Stimulated activated CD8-positive, alpha-beta memory T cell treated with anti-CD3 and anti-CD28 coated beads, Interleukin-2, amount 100 ng/mL, for 48 hours (primary cell): ENCODE measurements at places on chromosomes 4 and X.

DNA sequence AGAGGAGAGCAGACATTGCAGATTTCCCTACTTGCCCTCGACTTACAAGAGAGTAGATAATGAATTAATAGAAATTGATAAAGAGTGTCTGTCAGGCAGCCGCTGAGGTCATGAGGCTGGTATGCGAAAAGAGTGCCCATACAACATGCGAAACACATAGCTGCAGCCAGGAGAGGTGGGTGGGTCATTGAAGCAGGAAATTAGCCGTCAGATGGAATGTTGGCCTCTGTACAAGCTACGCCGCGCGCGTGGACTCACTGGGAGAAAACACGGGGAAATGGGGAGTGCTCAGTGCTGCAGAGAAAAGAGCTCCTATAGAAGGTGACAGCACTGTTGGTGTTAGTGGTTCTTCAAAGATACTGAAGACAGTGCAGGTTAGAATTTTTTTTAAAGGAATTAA, 125.1 kb downstream of the RAPGEF2 start:
- no peak for DNase-seq

- DNase-seq: no peak
Measured at GRCh38 chrX:37816766-37817165, 30.6 kb downstream of the DYNLT3 start.

- no peak for DNase-seq
Measured at GRCh38 chr4:121885115-121885514, 14.8 kb upstream of the BBS7 start.

DNA sequence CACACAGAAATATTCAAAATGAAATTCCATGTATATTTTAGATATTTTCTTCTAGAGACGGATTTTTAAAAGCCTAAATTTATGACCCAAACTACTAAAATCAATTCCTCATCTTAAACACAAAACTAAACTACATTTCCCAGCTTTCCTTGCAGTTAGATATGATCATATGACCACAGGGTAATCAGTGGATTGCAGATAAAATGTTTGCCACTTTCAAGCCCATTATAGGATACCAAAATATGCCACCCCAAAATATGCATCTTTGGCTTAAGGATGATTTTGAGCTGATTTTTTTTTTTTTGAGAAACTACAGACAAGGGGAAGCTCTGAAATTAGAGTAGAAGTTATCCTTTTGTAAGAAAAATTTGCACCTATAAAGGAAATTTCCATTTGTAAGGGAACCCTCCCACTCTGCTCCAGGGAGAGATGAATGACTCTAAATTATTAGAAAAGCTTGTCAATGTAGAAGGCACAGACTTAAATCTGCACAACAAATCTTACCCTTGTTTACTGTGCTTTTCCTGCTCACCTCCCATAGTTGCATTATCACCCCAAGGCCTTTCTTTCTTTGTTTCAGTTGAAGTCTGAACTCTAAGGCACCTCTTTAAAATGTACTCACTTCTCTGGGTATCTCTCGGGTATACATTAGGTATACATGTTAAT, 503.0 kb downstream of the PDHA2 start:
- DNase-seq: no peak

DNA sequence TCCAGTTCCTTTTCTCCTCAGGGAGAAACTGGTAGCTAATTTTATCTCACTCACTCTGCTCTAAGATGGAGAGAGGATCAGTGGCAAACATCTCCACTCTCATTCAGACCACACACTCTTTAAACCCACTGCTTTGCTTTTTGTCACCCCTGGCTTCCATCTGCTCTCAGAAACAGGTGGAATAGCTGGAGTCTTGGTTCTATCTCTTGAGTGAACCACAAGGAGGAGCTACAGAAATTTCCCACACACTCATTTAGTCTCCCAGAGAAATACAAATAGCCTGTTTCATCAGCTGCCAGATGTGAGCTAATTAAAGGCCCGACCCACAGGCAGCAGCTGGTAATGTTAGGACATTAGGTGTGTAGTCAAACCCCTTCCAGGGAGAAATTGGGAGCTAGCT, 96.6 kb downstream of the STPG2 start:
- no peak for DNase-seq

GRCh38 chrX:122055979-122056715, 1008.7 kb downstream of the GLUD2 start:
- DNase-seq: no peak

- DNase-seq: no peak
Measured at GRCh38 chr4:83022724-83023450, 12.1 kb upstream of the COPS4 start.

DNA sequence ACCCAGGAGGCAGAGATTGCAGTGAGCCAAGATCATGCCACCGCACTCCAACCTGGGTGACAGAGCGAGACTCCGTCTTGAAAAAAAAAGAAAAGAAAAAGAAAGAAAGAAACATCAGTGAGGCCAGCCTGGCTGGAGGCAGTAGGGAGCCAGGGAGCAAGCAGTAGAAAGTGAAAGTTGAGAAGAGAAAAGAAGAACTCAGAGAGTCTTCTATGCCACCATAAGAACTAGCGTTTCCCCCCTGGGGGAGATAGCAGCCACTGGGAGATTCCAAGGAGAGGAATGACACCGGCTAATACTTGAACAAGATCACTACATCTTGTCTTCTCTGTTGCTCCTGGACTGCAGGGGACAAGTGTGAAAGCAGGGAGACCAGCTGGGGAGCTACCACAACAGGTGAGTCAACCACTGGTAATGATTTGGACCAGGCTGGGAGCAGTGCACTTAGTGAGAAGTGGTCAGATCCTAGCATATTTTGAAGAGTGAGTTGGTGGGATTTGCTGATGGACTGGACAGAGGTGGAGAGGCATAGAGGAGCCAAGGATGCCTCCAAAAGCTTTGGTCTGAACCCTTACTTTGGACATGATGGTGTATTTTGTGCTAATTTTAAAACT, 33.4 kb downstream of the SLC2A9 start:
- DNase-seq: no peak

DNA sequence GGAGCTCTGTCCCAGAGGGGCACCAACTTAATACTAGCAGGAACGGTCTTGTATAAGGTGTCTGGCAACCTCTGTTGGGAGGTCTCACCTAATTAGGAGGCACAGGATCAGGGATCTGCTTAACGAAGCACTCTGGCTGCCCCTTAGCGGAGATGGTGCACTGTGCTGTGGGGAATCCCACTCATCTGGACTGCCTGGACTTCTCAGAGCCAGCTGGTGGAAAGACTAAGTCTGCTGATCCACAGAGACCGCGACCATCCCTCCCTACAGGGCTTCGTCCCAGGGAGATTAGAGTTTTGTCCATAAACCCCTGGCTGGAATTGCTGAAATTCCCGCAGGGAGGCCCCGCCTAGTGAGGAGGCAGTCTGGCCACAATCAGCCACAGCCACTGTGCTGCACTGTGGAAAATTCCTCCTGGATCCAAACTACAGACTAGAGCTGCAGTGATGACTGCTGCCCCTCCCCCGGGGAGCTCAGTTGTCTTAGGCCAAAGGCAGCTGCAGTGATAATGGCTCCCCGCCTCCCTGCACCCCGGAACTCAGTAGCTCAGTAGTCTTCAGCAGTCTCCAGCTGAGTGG, 22.0 kb upstream of the ZCCHC4 start:
- no peak for DNase-seq

- DNase-seq: no peak
Measured at GRCh38 chrX:48913605-48914366, 2.3 kb upstream of the SLC35A2 start.

DNA sequence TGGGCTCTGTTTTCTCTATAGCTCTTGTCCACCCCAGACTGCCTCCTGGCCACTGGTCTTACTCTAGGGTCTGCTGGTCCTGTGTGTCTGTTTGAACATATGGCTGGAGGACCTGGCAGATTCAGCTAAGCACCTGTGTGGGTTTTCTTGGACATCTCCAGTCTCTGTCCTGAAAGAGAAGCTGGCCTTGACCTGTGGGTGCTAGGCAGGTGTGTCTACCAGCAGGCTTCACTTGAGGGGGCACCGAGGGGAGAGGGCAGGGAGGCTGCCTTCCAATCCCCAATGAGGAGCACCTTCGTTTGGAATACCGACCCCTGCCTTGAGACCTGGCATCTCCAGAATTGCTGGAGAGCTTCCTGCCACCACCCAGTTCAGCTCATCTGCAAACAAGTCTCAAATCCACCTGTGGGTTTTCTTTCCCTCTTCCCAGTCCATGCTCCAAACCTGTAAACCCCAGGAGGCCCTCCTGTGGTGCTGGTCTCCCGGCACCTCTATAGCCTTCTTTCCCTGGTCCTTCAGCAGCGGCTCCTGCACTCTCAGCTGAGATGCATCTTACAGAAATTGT, 45.2 kb downstream of the HTRA3 start:
- DNase-seq: no peak

DNA sequence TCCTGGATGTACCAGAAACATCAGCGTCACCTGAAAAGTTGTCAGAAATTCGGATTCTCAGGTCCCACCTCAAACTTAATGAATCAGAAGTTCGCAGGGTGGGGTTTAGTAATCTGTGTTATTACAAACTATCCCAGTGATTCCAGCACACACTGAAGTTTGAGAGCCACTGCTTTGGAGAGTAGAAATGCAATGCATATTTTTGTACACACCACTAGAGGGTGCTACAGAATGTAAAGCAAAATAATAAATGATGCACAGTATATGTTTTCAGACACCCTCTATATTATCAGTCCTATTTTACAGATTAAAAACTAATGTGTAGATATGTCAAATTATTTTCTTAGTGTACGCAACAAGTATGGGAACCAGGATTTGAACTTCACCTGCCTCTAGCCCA, 2.4 kb upstream of the MORF4L2 start:
- DNase-seq: no peak

- DNase-seq: no peak
Measured at GRCh38 chrX:148771440-148771839, 271.0 kb downstream of the AFF2 start.

DNA sequence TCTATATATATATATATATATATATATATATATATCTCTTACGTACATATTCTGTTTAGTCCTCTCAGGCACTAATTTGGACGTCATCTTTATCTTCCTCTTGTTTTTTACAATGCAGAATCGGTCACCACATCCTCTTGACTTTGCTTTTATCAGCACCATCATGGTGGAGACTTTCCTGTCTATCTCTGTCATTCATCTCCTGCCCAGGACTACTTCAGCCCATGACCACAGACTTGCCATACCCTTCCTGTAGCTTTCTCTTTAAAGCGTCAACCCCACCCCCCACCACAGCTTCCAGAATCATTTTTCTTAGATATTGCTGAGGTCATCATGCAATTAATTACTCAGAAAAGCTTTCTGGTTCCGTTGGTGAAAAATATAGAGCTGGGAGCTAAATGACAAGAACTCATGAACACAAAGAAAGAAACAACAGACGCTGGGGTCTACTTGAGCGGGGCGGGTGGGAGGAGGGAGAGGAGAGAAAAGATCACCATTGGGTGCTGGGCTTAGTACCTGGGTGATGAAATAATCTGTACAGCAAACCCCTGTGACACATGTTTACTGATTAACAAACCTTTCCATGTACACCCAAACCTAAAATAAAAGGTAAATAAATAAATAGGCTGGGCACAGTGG, 30.5 kb upstream of the PRKX start:
- DNase-seq: peak; percentile 13

GRCh38 chr4:8301851-8302730, 32.5 kb downstream of the HTRA3 start:
- DNase-seq: no peak

DNA sequence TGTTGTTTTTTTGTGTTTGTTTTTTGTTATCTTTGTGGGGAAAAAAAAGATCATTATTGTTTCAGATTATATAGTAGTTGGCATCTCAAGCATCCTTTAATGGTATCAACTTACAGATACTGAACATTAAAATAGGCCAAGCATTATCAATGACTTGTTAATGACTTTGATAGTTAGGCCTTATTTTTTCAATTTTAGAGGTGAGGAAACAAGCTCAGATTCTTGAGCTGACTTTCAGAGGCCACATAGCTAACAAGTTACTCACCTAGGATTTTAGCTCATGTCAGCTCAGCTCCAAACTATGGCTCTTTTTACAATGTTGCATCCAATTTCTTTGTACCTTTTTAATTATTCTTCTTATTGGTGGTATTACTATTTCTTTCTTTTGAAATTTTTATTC, 471 bp upstream of the PLAC8 start:
- no peak for DNase-seq

DNA sequence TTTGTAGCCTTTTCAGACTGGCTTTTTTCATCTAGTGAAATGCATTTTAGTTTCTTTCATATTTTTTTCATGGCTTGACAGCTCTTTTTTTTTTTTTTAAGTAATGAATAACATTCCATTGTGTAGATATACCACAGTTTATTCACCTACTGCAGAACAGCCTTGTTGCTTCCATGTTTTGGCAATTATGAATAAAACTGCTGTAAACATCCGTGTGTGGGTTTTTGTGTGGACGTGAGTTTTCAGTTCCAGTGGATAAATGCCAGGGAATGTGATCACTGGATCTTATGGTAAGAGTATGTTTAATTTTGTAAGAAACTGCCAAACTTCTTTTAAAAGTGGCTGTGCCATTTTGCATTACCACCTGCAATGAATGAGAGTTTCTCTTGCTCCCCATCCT, 160.8 kb downstream of the SOWAHB start:
- no peak for DNase-seq

- no peak for DNase-seq
Measured at GRCh38 chrX:56783450-56783831, 54.4 kb downstream of the NBDY start.

GRCh38 chr4:71209161-71209560, 129.7 kb upstream of the SLC4A4 start:
- DNase-seq: no peak

- no peak for DNase-seq
Measured at GRCh38 chr4:180310616-180311015, 1932.6 kb upstream of the TENM3 start.

GRCh38 chr4:185179488-185179887, 24.3 kb downstream of the CFAP97 start:
- no peak for DNase-seq

DNA sequence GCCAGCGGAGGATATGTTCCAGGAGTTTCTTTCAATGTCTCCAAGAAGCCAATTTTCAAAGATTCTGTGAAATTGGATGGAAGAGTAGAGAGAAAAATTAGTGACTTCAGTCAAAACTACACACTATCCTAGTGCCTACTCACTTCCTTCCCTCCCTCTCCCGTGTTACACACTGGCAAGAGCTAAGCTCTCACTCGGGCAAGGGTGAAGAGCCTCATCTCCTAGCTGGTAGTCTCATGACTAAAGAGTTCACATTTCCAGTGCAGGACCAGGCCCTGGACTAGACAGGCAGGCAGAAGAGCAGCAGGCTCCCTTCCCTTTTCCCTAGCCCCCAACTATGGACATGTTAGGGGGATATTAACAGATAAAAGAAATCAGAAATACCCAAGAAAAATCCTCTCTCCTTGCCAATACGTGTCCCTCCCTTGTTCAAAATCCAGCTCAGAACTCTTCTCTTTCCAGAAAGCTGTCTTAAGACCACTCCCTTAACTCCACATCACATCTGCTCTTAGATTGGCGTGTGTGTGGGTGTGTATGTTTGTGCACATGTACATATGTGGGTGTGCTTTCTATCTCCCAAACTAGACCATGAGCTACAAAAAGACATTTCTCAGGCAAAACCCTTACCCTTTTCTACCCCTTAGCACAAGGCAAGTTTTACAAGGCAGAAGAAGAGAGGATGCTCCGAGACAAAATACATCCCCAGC, 29.9 kb downstream of the ZDHHC9 start:
- no peak for DNase-seq
